Suppressor macrophage treated with lipopolysaccharide for 1 hour (primary cell): ENCODE measurements at places on chromosomes 5 and 9.

DNA sequence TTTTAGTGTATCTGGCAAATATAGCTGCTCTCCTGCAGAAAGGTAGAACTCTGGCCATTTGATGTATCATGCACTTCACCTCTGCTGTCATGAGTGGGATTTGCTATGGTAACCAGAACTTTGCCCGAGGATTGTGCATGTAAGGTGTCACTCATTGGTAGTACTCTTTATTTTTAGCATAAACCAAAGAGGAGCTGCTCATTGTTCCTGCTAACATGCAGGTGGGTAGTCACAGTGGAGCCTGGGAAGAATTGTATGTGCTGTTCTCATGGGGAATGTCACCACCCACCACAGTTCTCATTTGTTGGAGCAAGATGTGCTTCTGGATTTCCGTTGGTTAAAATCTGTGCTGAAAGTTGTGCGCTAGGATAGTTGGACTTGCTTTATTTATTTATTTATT is 12.3 kb downstream of the PDZD2 start:
- DNase-seq, result no peak

- no peak for DNase-seq
Observed at GRCh38 chr5:75435096-75435495, 76.3 kb downstream of the CERT1 start.

GRCh38 chr9:9299134-9299533 is 1313.7 kb downstream of the PTPRD start:
- no peak for DNase-seq

DNA sequence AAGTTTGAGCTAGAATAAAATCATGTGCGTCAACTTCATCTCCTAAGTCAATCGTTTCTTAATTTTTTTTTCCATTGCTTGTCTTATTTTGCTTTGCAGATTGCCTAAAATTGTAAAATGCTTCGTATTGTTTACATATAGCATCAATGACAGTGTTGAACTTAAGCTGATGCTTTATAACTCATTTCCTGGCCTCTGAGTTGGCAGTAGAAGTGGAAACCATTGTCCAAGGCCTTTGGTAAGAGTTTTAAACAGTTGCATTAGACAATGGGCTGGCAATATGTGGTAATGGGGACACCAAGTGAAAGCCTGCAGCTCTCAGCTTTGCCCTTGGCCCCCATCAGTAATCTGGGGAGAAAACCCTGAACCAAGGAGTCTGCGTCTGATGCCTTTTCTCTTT is 154.8 kb upstream of the GAS1 start:
- DNase-seq, result no peak

DNA sequence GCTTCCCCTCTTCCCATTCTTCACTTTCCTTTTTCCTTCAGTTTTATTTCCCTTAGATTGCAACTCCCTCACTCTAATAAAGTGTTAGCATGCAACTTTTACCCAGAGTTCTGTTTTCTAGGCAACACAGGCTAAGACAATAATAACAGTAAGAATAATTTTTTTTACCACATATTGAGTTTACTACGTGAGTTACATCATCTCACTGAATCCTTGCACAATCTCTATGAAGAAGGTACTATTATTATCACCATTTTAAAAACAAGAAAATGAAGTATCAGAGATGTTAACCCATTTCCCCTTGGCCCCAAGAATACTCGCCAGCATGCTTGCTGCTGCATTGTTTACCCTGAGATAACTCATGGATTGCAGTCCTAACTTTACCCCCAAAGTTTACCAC is 53.7 kb upstream of the SMIM32 start:
- no peak for DNase-seq

GRCh38 chr5:128613128-128613527 is 75.1 kb upstream of the FBN2 start:
- no peak for DNase-seq

GRCh38 chr9:133928248-133928764 is 63.8 kb downstream of the VAV2 start:
- DNase-seq, result no peak

DNA sequence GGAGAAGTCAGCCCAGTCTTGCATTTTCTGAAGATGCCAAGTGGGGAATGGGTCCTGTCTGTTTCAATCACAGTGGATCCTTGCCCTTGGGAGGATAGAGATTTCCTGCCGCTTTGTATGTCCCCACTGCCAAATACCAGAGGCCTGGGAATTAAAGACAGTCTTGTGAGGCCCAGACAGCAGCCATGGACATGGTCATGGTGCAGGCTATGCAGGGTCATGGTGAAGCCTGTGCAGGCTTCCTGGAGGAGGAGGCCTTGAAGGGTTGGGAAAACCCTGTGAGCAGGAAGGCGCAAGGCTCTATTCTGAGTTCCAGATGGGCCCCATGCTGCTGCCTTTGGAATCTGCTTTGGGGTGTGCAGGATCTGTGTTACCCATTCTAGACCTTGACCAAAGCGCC is 57.3 kb upstream of the PITX1 start:
- DNase-seq, result no peak
